ENCODE measurements at places on chromosomes 12 and 14.

DNA sequence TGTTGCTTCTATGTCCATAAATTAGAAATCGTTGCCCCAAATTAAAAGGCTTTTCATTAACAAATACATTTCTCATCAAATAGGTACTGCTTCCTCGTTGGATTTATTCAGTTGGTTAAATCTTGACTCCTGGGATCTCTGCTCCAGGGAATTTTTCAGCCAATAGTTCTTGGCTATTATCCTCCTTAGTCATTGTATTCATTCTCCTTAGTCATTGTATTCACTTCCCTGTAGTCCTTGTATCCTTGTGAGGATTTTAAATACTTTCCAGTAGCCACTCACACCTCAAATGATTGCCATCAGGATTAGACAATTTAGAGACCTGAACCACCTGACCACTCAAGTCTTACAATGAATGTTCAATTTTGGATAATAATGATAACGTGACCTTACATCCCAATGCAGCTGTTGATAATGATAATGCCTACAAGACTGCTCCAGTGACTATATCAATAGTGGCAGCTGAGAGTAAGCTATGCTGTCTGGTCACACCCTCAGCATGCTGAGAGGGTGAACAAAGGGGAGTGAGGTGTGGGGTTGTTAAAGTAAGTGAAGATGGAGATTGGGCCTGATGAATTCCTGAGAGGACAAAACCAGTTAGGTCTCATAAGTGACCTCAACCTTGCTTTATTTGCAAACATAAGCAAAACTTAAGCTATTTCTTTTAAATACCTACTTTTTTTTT, 193.7 kb upstream of the RTL1 start:
- DNase-seq: no peak

- DNase-seq: no peak
Observed at GRCh38 chr14:104144911-104145825, 6.8 kb downstream of the KIF26A start.

DNA sequence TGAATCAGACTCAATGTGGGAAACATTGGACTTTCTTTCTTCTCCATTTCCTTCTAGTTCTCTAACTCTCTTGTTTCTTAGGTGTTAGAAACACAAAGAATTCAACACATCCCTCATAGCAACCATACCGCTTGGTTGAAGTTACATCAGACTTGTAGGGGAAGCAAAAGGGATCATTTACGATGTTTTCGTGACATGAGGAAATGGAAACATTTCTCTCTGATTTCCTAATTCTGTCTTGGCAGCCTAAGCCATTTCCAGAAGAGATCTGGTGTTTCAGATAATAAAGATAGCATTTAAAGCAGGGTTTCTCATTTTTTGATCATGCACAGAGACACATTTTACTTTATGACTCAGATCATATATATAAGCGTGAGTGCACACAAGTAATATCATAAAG, 202.0 kb downstream of the TMEM132C start:
- DNase-seq: no peak

GRCh38 chr12:119864591-119864990, 12.5 kb downstream of the CIT start:
- DNase-seq: no peak

- no peak for DNase-seq
Observed at GRCh38 chr12:65891987-65892481, 67.8 kb downstream of the HMGA2 start.

- DNase-seq: no peak
Observed at GRCh38 chr12:20309504-20310148, 58.7 kb upstream of the PDE3A start.

Measured in T-helper 9 cell (primary cell).